Activated CD4-positive, alpha-beta T cell treated with anti-CD3 and anti-CD28 coated beads, Interleukin-2, amount 50 U/mL, for 48 hours (primary cell): ENCODE measurements at places on chromosomes 7 and 10.

- no peak for DNase-seq
Observed at GRCh38 chr10:124033887-124034218, 59.5 kb downstream of the CHST15 start.

GRCh38 chr10:11825796-11826414 is 2.7 kb downstream of the PROSER2 start:
- no peak for DNase-seq

DNA sequence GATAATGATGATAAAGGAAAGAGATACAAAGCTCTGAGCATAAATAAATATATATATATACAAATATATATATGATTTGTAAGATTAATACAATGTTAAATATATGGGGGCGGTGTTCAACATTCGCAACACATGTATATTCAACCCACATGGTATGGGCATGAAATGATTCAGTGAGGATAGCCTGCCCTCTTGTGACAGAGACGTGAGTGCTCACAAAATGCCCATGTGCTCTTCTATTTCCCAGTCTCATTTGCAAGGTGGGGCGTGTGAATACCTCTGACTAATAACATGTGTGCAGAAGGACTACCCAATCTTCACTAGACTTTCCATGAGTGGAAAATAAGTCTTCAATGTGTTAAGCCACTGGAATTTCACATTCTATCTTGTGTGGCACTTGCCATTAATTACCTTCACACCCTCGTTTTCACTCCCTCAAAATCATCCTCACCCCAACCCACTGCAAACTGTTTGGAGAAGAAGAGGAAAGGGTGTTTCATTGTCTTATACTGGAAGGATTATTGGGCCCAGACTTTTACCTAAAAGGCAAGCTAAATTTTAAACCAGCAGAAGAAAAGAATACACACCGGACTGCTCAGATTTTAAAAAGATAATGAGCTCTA is 26.9 kb downstream of the ASAH2 start:
- peak; percentile 27 for DNase-seq

DNA sequence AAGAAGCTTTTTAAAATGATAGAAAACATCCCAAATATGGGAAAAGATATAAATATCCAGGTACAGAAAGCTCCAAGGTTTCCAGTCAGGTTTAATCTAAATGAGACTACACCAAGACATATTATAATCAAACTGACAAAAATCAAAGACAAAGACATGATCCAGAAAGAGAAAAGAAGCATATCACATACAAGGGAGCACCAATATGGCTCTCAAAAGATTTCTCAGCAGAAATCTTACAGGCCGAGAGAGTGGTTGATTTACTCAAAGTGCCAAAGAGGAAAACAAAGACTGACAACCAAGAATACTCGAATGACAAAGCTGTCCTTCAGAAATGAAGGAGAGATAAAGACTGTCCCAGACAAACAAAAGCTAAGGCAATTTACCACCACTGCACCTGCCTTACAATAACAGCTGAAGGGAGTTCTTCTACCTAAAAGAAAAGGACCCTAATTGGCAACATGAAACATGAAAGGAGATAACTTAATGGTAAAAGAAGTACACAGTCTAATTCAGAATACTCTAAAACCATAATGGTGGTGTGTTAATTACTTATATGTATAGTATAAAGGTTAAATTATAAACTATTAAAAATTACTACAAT is 25.4 kb downstream of the OR2A14 start:
- no peak for DNase-seq

DNA sequence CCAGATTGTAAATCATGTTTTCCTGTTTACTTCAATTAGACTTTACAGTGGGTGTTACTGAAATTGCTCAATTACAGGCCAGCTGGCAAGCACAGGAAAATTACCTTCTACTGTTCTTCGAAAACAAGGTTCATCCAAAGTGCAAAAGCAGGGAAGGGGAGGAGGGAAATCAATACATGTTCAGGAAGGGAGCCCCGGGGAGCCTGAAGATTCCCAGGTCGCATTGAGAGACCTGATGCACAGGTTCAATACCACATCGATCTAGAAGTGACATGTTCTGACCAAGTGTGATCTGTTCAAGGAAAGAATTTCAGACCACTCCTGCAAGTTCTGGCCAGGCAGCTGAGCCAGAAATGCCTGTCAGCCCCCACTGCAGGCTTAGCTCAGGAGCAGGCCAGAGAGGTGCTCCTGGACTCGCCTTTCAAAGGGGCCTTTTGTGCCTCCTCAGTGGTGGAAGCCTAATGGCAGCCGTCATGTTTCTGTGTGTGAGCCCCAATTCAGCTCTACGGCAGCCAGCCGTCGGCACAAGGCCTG is 35.9 kb downstream of the FAM53B start:
- DNase-seq: no peak

- no peak for DNase-seq
Observed at GRCh38 chr7:105830405-105831301, 45.7 kb downstream of the ATXN7L1 start.

GRCh38 chr10:28397229-28397628 is 94.4 kb upstream of the MPP7 start:
- DNase-seq: no peak

GRCh38 chr10:85151506-85151905 is 823.1 kb downstream of the CCSER2 start:
- no peak for DNase-seq

DNA sequence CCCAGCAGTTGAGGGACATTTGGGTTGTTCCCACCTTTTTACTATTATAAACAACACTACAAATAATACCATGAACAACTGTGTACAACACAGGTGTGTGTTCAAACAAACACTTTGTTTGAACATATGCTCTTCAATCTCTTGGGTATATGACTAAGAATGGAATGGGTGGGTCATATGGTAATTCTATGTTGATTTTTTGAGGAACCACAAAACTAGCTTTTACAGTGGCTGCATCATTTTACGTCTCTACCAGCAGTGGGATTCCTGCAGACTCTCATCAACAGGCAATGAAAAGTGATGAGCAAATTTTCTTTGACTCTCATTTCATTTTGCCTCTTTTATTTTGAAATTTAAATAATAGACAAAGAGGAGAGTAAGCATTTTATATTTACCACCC is 116.9 kb upstream of the KLF14 start:
- no peak for DNase-seq

DNA sequence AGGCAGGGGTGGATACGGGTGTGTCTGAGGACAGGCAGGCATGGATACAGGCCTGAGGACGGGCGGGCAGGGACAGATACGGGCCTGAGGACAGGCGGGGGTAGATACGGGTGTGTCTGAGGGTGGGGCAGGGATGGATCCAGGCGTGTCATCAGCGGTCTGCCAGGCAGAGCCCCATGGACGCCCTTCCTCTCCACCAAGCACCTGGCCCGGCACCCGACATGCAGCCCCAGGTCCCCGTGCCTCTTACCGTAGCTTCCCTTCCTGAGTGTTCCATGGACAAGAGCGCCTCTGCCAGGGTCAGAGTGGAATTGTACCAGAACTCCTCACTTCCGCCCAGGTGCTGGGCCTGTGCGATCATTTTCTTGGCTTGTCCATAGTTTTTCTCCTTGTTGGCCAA is 74.6 kb upstream of the NKX6-2 start:
- no peak for DNase-seq

GRCh38 chr7:17489961-17490360 is 191.5 kb downstream of the AHR start:
- DNase-seq: no peak

- no peak for DNase-seq
Observed at GRCh38 chr10:11337516-11337915, 273.9 kb downstream of the USP6NL start.

- DNase-seq: no peak
Observed at GRCh38 chr10:126187399-126187798, 200.9 kb downstream of the ADAM12 start.

GRCh38 chr7:68238204-68238805 is 1241.7 kb downstream of the TYW1 start:
- DNase-seq: no peak

- no peak for DNase-seq
Observed at GRCh38 chr10:2850202-2850601, 217.1 kb upstream of the PFKP start.

GRCh38 chr10:75593692-75594556 is 162.5 kb downstream of the LRMDA start:
- DNase-seq: no peak

- no peak for DNase-seq
Observed at GRCh38 chr7:97271619-97272018, 154.1 kb downstream of the SDHAF3 start.

DNA sequence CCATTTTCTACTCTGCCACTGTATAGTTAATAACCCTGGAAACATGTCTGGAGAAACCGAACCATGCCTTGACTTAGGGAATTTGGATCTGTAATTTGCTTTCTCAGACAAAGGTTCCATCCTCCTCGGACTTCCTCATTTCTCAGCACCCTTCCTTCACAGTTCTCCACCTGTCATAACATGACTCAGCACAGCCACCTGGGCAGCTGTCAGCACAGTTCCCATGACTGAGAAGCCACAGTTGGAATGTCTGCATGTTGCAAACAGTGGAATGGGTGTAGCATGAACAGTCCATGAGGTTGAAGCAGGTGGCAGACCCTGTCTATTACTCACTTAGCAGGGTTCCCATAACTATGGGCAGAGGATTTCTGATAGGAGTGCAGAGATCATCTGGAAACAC is 634 bp upstream of the OR9A4 start:
- no peak for DNase-seq

DNA sequence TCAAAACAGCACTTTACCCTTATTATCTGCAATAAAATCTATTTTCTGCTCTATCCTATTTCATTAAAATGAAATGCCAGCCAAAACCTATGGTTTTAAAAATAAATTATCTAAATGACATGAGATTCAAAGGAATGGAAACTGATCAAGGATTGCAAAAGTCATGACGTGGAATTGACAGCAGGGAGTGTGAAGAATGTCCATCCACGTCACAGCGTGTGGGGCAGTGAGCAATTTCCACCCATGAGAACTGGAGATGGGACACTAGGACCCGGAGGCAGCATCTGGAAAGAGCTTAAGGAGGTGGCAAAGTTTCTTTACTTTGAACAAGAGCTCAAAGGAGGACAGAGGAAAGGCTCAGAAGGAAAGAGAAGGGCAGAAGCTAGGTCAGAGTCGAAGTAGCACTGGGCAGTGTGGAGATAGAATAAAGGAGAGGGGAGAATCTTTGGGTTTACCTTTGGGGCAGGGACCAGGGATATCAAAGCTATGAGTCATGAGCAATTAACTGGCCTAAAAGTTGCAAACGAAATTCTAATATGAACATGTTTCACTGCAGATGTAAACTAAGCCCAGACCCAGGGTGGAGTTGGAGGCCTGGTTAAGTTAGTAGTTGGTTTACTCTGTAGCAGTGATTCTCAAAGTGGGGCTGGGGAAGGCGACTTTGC is 24.9 kb upstream of the STK17A start:
- no peak for DNase-seq

GRCh38 chr7:93119191-93119905 is 1.6 kb upstream of the SAMD9 start:
- DNase-seq: no peak

- no peak for DNase-seq
Observed at GRCh38 chr7:93973134-93973533, 31.0 kb downstream of the BET1 start.
